ENCODE measurements at places on chromosomes 12 and 14. TPM values are rescaled to one million over a fixed set of nuclear protein-coding genes. Genes with fewer than 3 reads are reported as not detected.

Gene OR4L1
- total RNA-seq: not detected

Gene IL26
- not detected for total RNA-seq

Gene KLHDC1
- not detected for total RNA-seq

Gene KRT6C
- total RNA-seq: not detected

Gene APEX1
- total RNA-seq: 261 TPM
